ENCODE measurements at places on chromosomes 16 and 17.

DNA sequence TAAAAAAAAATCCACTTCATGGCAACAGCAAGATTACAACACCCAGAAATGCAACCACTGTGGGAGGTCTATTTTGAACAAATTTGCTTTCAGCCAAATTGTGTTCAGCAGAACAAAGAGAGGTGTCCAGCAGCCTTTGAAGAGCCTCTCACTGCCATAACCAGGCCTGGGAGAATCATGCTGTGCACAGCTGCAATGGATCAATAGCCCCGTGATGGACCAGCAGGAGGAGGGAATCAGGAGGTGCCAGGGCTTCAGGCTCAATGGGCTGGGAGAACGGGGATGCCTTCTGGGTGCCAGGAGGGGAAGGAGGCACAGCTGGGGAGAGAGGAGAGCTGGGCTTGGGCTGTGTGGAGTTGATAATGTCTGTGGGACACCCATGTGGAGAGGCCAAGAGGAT, 366.2 kb upstream of the EEF2KMT start:
- DNase-seq: no peak

- DNase-seq: peak; percentile 10
These were observed 502 bp downstream of the SMPD3 start for GRCh38 chr16:68447653-68448359.

- no peak for DNase-seq
These were observed 50.9 kb upstream of the NLK start for GRCh38 chr17:27991462-27991993.

GRCh38 chr17:28963841-28964240, 12.5 kb upstream of the PHF12 start:
- no peak for DNase-seq

GRCh38 chr17:64070213-64070612, 49.8 kb upstream of the ICAM2 start:
- no peak for DNase-seq

- DNase-seq: no peak
These were observed 617.7 kb upstream of the CDH11 start for GRCh38 chr16:65739518-65739917.

DNA sequence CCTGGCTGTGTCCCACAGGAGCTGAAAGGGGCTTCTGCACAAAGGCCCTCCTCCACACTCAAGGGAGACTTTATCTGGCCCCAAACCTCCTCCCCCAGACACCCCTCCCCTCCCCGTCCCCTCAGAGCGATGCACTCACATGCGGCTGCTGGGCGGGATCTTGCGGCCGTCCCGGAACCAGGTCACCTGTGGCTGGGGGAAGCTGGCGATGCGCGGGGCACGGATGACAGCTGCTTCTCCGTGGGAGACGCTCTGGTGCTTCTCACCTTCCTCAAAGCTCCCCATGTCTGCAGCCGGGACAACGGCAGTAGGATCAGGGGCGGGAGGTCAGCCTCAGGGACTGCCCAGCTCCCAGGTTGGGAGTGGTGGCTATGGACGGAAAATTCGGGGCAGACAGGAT, 144.0 kb upstream of the CDC42EP4 start:
- no peak for DNase-seq

- DNase-seq: no peak
These were observed 216.3 kb downstream of the PRKCA start for GRCh38 chr17:66518677-66519076.

DNA sequence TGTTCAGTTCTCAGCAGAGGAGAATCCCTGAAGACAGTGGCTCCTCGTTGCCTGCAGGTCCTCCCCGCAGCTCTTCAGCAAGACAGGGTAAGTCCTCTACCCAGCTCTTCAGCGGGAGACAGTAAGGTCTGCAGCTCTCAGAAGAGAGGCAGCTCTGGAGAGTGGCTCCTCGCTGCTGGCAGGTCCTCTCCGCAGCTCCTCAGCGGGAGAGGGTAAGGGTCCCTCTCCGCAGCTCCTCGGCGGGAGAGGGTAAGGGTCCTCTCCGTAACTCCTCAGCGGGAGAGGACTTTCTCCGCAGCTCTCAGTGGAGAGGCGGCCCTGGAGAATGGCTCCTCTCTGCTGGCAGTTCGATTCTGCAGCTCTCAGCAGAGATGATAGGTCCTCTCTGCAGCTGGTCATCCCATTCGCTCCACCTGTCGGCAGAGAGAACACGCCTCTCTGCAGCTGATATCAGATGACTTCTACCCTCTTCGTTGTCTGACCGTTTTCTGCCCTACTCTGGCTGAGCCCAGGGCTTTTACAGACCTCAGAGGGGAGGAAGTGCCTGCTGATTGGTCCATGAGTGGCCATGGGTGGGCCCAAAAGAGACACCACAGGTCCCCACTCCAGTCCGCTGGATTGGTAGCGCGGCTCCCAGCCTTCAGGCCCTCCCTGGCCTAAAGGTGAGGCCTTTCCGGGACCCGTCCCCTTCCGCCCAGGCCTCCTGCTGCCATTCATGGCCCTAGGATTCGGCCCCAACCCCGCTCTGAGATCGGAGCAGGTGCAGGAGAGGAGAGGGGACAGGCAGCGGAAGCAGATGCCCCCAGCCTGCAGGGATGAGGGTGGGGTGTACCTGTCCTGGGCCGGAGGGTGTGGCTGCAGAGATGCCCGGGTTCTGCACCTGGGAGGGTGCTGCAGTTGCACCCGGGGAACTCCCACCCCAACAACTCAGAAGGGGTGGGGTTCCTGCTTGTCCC, 11.9 kb upstream of the SHCBP1 start:
- no peak for DNase-seq

GRCh38 chr16:68086860-68087268, 1.7 kb downstream of the NFATC3 start:
- no peak for DNase-seq

GRCh38 chr17:35695613-35696012, 35.8 kb upstream of the RASL10B start:
- no peak for DNase-seq

- DNase-seq: no peak
These were observed 1.2 kb upstream of the CBX4 start for GRCh38 chr17:79840269-79840988.

DNA sequence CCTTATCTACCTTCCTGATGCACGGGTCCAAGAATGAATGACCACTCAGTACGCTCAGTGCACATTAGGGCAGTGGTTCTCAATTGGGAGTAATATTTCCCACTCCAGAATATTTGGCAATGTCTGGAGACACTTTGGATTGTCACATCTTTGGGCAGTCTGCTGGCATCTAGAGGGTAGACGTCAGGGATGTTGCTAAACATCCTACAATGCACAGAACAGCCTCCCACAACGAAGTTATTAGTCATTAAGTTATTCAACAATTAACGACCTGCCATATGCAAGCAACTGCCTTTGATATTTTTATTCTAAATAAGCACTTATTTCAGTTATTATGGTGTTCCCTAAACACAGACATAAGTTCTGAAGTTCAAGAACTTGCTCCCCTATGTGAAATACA, 669.3 kb downstream of the TOX3 start:
- DNase-seq: no peak

DNA sequence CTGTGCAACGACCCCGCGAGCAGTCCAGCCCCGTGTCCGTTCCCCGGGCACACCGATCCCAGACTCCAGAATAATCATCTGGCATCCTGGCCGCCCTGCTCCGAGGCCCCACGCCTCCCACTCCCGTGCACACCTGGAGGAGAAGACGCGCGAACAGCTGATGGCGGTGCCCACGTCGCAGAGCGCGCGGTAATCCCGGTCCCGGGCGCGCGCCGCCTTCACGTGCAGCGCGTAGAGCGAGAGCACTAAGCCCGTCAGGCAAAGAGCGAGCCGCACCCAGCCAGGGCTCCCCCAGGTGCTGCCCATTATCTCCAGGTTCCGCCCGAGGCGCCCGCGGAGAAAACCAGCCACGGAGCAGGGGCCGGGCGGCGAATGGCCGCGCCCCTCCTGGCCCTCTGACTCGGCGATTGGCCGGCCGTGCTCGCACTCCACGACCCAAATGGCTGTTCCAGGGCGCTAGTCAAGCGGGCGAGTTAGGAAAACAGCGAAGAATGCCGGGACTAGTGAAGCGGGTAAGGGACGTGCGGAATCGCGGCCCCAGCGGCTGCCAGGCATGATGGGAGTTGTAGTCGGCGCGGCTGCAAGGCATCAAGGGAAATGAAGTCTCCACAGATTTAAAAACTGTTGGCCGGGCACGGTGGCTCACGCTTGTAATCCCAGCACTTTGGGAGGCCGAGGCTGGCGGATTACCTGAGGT, at the start of gene VKORC1:
VKORC1 (minus strand) TSS at position 374 of the 697 bp plus-strand sequence; CDS start at position 306, 68 bp downstream.
- DNase-seq: peak; percentile 83

DNA sequence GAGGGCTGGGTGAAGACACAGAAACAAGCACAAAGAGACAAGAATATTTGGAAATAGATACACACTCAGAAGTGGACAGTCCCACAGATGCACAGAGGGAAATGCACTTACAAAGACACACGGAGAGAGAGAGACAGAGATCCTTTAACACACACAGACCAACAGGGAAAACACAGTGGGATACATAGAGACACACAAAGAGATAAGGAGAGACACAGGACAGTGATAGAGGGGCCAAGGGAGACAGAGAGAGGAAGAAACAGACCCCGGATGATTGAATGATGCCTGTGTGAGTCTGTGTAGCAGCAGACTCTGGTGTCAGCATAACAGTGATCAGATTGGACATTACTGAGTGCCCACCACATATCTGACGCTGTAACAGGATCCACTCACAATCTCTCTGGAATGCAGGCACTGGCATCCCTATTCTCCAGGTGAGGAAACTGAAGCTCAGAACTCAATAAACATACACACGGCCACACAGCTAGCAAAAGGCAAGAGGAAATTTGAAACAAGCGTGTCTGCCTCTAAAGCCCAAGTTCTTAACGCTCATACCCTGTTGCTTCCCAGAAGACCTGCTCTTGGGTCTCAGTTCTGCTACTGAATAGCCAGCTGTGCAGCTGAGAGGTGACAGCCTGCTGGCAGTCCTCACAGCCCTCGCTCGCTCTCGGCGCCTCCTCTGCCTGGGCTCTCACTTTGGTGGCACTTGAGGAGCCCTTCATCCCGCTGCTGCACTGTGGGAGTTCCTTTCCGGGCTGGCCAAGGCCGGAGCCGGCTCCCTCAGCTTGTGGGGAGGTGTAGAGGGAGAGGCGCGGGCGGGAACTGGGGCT, 186.3 kb upstream of the NLRP1 start:
- DNase-seq: no peak

- no peak for DNase-seq
These were observed at the start of gene CCL2 for GRCh38 chr17:34254651-34255380. Gene CCL2, plus strand, starts transcription at chr17:34255285. Its CDS starts 65 bp downstream, at chr17:34255350.

DNA sequence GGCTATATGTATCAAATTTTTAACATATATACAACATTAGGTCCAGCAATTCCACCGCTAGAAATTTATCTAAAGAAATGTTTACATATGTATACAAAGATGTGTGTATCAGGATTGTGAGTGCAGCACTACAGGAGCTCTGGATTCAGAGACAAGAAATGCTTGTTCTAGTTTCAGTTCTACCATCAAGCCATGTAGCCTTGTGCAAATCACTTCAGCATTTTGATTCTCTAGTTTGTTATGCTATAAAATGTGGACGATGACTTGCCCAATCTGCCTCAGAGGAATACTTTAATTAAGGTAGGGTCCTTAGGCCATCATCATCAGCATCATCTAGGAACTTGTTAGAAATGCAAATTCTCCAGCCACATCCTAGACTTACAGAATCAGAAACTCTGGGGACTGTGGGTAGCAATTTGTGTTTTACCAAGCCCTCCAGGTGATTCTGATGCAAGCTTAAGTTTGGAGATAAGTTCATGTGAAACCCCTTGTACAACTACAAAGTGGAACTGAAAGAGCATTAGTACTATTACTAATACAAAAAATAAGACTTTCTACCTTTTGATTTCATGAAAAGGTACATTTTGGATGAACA, 131.2 kb upstream of the CORO6 start:
- no peak for DNase-seq

DNA sequence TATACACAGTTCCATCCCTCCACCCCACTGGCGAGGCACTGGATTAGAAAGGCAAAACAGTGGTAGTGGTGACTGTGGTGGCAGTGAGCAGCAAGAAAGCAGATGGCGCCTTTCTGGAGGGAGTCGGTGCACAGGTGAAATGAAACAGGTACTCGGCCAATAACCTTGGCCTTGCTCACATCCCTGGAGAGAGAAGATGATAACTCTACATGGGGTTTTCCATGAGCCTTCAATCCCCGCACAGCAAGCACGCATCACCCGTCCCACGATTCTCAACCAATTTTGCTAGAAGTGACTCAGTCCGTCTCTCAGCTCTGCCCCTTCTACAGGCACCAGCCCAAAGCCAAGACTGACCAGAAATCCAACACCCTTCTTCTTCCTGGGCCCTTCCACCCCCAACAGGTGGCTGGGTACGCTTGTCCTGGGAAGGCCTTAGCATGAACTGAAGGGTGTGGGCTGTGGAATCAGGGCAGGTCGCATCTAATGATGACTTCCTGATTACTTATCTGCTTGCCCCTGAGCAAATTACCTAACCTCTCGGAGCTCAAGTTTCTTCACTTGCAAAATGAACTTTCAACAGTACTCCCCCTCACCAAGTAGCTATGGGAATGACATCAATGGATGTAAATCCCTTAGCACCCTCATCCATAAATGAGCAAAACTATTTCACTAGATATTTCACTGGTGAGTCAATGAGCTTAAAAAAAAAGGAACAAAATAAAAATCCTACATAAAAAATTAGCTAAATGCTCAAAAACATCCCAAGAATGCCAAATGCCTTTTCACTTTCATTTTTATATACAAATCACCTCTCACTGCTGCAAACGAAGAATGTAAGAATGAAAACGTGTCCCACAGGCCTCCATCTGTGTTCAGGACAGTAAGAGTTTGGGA, 18.0 kb downstream of the XPO6 start:
- DNase-seq: peak; percentile 15

GRCh38 chr16:51161440-51162195, 10.5 kb upstream of the SALL1 start:
- DNase-seq: no peak

GRCh38 chr16:2357331-2357730, 16.8 kb upstream of the ABCA3 start:
- no peak for DNase-seq

GRCh38 chr17:72376526-72377345, 255.9 kb downstream of the SOX9 start:
- DNase-seq: no peak

GRCh38 chr16:17372386-17372785, 98.4 kb downstream of the XYLT1 start:
- no peak for DNase-seq

GRCh38 chr17:80289616-80290015, 29.0 kb downstream of the RNF213 start:
- DNase-seq: no peak

- DNase-seq: no peak
These were observed 34.8 kb downstream of the FAM20A start for GRCh38 chr17:68566442-68566738.

DNA sequence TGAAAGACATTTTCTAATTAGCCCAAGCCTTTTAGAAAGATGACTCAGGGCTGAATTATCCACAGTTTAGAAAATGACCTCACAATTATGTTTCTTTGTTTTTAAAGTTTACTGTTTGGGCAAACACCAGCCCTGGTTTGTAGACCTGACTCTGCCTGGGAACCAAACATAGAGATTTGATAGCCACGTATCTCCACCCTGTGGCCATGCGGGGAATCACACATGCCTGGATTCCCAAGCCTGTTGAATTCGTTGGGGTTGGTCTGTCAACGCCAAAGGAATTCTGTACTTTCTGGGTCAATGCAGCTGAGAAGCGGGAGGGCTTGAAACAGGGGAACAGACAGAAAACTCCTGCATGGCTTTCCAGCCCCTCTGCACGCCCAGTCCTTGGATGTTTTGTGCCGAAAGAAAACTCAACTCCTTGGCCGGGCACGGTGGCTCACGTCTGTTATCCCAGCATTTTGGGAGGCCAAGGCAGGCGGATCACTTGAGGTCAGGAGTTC, 26.9 kb downstream of the CD300A start:
- peak; percentile 48 for DNase-seq
